ENCODE measurements at places on chromosomes 1 and 21.
A peak's percentile ranks its signal among the peaks of the same experiment; 100 is the strongest.

DNA sequence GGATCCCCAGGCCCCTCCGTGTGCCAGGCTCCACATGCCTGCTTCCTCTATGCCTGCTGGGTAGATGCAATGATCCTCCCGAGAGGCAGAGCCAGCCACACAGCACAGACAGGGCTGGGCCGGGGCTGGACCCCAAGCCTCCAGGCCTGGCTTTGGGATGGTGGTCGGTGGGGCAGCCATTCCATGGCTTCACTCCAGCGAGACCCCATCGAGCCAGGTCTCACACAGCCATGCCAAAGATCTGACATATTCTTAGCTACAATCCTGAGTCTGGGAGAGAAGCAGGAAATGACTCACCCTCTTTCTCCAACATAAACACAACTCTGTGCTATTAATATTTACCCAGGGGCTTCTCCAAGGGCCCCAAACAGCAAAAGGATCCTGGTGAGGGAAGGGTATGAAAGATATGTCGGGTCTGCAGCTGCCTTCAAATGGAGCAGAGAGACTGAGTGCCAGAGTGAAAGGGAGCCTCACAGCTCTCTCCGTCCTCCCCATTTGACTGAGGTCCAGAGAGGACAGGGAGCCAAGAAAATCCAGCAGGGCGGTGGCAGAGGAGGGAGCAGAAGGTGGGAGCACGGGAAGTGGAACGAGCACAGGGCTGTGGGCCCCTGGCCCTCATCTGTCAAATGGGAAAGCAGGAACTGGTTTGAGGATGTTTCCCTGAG, 639.5 kb downstream of the MATN1 start:
- DNase-seq, result no peak

DNA sequence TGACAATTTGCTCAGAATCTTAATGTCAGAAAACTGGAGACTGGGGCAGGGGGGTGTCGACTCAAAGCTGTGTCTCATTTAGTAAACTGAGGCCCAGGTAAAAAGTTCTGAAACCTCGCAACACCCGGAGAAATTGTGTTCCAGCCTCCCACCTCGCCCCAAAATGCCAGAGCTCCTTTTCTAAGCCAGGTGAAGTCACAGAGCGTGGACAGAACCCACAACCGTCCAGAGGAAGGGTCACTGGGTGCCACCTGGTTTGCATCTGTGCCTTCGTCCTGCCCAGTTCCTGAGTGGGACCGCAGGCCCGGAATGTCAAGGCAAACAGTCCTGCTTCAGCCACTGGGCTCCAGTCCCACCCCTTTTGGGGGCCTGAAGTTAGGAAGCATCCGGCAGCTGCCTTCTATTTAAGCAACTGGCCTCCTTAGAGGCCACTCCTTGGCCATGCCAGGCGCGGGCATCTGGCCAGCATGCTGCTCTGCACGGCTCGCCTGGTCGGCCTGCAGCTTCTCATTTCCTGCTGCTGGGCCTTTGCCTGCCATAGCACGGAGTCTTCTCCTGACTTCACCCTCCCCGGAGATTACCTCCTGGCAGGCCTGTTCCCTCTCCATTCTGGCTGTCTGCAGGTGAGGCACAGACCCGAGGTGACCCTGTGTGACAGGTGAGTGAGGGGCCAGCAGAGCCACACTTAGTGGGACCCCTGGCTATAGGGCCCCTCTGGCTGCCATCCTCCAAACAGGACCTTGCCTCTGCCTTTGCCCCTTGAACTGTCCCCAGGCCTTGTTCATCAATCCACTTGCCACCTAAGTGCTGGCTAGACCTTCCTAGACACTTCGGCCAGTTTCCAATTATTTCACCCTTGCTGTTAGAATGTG, at the start of gene TAS1R1:
TSS of gene TAS1R1 (plus strand) at position 401 of the 872 bp plus-strand sequence. CDS start at position 468, 67 bp downstream.
- DNase-seq, result no peak

- no peak for DNase-seq
These were observed 184.4 kb upstream of the KCNK2 start for GRCh38 chr1:214898161-214898560.

GRCh38 chr1:147213271-147213670, 11.9 kb downstream of the FMO5 start:
- DNase-seq, result no peak

DNA sequence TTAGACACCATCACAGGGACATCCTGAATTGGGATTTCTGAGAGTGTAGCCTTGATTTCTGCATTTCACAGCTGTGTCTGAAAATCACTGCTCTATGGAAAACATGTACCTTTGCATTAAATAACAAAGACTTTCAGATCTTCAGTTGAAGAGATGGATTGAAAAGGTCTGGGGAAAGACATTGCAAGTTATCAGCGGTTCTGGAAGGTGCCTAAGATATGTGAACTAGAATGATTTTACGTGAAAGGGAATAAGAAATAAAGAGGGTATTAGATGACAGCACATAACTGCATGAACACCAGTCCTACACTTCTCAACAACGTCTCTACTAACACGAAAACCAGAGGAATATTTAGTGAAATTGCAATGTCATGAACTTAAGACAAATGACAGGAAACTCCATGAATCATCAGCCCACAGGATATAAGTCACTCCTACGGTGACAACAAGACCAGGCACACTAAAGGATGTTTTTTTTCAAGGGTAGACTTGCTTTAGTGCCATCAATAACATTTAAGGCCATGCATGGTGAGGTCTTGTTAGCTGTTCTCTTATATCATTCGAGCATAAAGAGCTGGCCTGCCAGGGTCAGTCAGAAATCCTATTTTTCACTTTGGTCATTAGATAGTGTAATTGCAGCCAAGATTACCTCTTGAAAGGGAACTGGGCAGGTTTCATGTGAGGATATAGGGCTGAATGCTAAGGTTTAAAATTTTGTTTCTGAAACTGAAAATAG, 283.1 kb downstream of the GRIK1 start:
- no peak for DNase-seq

DNA sequence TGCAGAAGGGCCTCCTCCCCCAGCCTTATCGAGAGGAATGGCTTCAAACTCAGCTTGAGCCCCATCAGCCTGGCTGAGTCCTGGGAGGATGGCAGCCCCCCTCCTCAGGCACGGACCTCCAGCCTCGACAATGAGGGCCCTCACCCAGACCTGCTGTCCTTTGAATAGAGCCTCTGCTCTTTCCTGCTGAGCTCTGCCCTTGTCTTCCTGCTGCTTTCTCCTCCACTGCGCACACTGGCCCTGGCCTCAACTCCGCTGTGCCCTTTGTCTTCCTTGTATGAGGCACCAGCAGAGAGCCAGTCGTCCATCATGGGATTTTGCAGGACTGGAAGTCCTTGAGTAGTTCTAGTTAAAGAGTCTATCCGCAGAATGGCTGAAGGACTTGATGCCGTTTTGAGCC, 2.0 kb downstream of the C1orf226 start:
- DNase-seq, result no peak

GRCh38 chr1:205639567-205639966, 7.8 kb upstream of the ELK4 start:
- DNase-seq, result no peak

DNA sequence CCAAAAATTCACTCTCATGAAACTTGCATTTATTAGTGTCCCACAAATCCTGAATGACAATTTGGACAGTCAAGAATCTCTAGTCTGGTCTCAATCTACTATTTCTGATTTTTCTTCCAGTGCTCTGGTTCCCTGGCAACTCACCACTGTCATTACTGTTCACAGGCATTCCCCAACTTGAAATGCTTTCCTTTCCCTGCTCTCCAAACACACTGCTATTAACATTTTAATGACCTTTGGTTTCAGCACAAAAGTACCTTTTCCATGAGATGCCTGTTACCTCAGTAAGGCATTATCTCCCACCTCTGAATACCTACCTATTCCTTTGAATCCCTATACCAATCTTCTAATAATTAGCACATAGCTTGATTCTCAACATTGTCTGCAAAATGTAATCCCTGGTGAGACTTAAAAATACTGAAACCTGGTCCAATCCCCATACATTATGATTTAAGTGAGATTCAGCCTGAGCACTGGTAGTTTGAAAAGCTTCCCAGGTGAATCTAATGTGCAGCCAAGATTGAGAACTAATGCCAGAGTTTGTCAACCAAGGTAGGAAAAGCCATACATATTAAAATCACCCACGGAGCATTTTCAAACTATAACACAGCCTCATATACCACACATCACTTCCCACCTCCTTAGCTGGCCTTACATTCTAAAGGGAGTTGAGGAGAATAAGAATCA, 11.7 kb upstream of the ANGPTL3 start:
- no peak for DNase-seq

DNA sequence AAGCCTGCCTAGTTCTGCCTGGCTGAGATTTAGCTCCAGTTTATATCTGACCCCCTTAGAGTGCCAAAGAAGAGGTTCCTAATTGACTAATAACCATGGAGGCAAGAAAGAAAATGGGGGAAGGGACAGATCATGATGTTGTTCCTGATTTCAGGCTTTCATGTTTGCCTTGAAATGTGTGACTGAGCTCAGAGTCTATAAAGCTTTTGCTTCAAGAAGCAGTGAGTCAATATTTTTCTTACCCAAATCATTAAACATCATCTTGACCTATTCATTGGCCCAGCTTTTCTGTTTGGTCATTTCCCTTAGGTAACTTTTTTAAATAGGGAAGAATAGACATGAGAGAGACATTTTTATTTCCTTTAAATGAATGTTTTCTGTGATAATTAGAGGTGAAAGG, 55.9 kb downstream of the HHAT start:
- DNase-seq, result no peak

DNA sequence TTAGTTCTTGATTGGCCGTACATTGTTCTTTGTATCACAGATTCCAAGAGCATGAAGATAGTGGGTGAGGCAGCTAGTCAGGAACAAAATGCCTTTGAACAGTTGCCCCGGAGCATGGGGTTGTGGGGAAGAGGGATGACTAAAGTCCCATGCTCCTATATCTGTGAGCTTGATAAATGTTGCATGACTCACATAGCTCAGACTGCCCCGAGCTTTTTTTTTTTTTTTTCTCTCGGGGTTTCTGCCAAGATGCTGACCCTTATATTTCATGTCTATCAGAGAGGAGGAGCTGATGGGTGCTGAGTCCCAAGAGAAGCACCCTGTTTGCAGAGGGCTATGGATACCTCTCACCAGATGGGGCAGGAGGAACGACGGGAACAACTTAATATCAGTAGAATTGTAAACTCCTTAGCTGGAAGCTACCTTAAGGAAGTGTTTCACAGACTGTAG, 40.6 kb downstream of the SRRM1 start:
- DNase-seq, result no peak

- no peak for DNase-seq
These were observed 87.8 kb downstream of the NMNAT2 start for GRCh38 chr1:183330335-183330734.

GRCh38 chr1:15717418-15718125, 18.5 kb upstream of the SLC25A34 start:
- DNase-seq, result no peak

DNA sequence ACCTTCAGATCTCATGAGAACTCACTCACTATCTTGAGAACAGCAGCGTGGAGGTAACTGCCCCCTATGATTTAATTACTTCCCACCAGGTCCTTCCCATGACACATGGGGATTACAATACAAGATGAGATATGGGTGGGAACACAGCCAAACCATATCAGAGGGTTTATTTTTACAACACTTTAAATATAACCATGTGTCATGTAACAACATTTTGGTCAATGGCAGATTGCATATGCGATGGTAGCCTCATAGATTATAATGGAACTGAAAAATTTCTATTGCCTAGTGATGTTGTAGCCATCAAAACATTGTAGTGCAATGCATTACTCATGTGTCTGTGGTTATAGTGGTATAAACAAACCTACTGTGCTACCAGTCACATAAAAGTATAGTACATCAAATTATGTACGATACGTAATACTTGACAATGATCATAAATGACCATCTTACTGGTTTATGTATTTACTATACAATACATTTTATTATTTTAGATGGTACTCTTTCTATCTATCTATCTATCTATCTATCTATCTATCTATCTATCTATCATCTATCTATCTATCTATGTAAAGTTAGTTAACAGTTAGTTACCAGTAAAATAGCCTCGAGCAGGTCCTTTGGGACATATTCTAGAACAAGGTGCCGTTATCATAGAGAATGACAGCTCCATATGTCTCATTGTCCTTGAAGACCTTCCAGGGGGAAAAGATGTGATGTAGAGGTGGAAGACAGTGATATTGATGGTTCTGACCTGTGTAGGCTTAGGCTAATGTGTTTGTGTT, 12.6 kb upstream of the S100B start:
- no peak for DNase-seq

DNA sequence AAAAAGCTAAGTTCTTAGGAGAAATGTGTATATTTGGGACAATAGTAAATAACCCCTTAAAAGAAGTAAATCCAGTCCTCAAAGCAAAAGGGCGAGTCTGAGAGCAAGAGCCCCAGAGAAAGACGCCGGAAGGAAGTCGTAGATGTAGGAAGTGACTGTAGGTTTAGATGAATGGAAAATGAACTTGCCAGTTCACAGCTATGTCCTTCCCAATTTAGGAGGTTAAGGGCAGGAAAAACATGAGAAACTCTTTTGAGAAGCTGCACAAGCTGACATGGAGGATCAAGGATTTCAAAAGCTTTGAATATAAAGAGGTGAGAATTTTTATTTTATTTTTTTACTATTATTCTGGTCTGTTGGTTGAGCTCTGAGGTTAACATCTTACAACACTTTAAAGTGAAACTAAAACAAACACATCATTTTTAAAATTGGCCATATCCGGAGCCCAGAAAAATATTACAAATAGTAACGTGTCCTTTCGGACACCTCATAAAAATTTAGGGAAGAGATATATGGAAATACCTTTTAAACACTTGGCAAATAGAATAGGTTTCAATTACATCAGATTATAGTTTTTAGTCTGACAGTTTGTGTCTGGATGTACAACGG, 1178.6 kb downstream of the MRPL39 start:
- DNase-seq, result peak; percentile 13

DNA sequence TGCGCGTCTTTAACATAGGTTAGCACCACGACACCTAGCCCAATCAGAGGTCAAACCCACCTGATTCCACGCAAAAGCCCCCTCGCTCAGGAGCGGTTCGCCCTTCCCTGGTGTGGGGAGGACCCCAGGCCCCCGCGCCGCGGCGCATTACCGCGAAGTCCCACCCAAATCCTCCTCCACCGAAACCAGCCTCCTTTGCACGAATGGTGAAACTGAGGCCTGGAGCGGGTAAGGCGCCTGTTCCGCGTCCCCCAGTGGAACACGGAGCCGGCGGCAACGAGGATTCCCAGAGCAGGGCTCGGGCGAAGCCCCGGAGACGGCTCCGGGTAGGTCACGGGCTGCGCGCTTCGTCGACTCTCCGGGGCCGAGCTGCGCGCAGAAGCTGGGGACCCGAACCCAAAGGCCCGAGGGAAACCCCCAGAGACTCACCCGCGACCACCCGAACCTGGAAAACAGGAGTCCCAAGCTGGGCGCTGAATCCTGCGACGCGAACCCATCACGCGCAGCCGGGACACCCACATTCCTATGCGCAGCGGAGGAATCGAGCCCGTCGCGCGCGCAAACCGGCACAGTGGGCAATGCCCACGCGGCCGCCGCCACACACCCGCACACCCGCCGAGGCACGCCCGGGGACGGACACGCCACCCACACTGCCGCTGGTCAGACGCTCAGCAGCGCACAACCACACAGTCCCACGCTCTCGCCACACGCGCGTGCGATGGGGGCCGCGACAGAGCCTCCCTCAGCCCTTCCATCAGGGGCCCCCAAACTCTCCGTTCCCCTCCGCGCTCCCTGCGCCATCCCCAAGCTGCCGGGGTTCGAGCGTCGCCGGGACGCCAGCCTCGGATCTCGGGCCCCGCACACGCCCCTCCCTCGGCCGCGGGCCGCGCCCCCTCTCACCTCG, 507 bp downstream of the GLIS1 start:
- DNase-seq, result no peak

GRCh38 chr1:35633547-35633946, 7.8 kb downstream of the PSMB2 start:
- no peak for DNase-seq

GRCh38 chr1:234396092-234396491, 22.8 kb downstream of the COA6 start:
- DNase-seq, result no peak
